ENCODE measurements at places on chromosomes 4 and X. TPM values are rescaled to one million over a fixed set of nuclear protein-coding genes. Genes with fewer than 3 reads are reported as not detected.

DKK2 gene
- not detected for total RNA-seq

TAB3 gene
- total RNA-seq = 4.4 TPM

STK26 gene
- 10.4 TPM for total RNA-seq

UGT2B10 gene
- not detected for total RNA-seq

OTUD5 gene
- 65.9 TPM for total RNA-seq

MAGEA12 gene
- not detected for total RNA-seq

HSFX2 gene
- total RNA-seq = 0.13 TPM

SPACA5 gene
- total RNA-seq = not detected

ATP5ME gene
- total RNA-seq = 384 TPM

HADH gene
- 23.8 TPM for total RNA-seq

CEP44 gene
- total RNA-seq = 6.3 TPM

NAA11 gene
- total RNA-seq = not detected

PROM1 gene
- 0.34 TPM for total RNA-seq

CFAP47 gene
- total RNA-seq = not detected

ADGRG2 gene
- 7.0 TPM for total RNA-seq

PHEX gene
- 0.34 TPM for total RNA-seq

KLHL2 gene
- total RNA-seq = 10.8 TPM

LRIT3 gene
- total RNA-seq = not detected

TMEM131L gene
- 4.1 TPM for total RNA-seq

TMSB15C gene
- 0.07 TPM for total RNA-seq

GLRA3 gene
- not detected for total RNA-seq

GPR50 gene
- 0.12 TPM for total RNA-seq

Measured in A549 treated with RU486 at 1 μM for 4 hours (cell line).